ENCODE measurements at places on chromosomes 5 and 9.

GRCh38 chr5:180618829-180619562 lies 27.7 kb upstream of the SCGB3A1 start:
- peak; percentile 24 for DNase-seq

DNA sequence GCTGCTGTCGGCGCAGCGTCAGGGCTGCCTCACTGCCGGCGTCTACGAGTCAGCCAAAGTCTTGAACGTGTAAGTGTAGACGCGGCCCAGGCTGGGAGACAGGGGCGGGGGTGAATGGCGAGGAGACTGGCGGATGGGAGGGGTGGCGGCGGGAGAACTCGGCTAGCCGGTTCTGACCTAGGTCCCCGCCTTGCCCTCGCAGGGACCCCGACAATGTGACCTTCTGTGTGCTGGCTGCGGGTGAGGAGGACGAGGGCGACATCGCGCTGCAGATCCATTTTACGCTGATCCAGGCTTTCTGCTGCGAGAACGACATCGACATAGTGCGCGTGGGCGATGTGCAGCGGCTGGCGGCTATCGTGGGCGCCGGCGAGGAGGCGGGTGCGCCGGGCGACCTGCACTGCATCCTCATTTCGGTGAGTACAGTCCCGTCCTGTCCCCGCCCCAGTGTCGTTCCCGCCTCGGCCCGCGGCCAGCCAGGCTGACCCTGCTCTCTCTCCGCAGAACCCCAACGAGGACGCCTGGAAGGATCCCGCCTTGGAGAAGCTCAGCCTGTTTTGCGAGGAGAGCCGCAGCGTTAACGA lies 745 bp downstream of the GADD45G start:
- peak; percentile 60 for DNase-seq

DNA sequence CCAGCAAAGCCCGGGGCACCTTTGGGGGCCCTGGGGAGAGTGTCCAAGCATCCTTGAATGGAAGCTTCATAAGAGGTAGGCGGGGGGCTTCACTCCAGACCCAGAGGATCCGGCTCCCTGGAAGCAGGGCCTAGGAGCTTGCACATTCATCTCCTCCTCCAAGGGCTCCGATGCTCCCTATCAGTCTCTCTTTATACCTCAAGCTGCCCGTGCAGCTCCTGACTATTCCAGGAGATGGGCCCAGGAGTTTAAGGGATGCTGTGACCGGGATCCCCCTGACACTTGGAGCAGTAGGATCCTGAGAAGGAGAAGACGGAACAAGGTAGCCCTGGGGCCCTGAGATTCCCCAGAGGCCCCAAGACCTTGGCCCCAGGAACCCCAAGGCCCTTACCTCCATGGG lies 25.9 kb downstream of the CSF1R start:
- DNase-seq, result no peak

DNA sequence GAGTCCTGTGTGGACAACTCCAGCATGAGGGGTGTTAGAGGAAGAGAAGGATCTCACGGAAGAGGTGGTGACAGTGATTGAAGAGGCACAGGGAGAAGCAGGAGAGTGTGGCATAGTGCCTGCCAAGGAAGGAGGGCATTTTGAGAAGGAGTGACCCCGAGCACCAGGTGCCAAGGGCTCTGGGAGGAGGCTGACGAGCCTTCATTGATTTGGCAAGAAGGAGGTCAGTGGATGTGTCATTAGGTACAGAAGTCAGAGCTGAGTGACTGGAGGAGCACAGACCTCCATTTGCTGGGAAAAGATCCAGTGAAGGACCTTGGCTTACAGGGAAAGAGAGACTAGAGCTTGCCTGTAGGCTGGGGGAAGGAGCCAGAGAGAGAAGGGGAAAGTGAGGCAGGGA lies 70.3 kb upstream of the ANGPTL2 start:
- no peak for DNase-seq

- no peak for DNase-seq
Observed at GRCh38 chr9:113486327-113486726, 22.8 kb downstream of the RGS3 start.

DNA sequence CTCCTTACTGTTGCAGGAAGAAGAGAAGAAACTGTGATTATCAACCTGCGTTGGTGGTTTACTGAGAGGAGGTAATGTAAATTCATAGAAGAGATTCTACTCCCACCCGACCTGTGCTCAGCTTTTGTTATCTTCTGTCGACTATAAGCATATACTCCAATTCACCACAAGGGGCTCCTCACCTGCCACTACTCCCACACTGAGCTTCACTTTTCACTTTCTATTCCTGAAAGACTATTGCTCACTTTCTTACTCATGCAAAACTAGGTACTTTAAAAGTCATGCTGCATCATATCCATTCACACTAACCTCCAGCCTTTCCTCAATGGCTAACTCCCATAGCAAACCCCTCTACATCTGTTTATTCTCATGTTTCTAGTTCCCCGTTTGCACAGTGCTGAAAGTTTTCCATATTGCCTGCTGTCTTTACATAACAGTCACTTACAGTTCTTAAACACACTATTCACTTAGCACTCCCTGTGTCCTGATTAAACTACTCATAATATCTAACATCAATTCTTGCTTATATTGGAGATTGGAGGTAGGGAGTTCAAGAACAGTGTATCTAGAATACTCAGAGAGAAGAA lies 1062.6 kb downstream of the NR2F1-AS1 start:
- no peak for DNase-seq

DNA sequence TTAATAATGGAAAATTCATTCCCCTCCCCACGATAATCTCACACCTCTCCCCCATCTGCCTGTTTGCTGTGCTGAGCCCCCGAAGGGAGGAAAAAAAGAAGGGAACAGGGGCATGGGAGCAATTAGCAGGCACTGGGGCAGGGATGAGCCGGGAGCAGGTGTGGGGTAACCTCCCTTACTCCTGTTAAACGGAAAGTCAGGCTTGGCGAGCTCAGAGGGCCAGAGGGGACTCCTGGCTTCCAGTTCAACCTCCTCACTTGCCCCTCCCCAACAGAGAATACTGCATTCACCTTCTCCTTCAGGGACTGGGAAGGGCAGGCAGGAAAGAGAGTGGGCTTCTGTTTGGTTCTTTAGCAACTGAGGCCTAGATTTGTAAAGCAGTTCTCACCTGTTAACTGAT lies 1.6 kb downstream of the AFAP1L1 start:
- no peak for DNase-seq

DNA sequence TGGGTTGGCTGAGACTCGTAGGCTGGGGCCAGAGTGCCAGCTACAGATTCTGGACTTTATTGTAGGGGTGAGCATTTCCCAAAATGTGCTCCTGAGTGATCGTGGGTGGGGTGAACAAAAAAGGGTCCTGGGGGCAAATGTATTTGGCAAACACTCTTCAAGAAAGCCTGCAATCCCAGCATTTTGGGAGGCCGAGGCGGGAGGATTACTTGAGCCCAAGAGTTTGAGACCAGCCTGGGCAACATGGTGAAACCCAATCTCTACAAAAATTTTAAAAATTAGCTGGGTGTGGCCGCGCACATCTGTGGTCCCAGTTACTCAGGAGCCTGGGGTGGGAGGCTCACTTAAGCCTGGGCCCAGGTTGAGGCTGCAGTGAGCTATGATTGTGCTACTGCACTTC lies 55.5 kb upstream of the CDKN2AIPNL start:
- no peak for DNase-seq

GRCh38 chr5:2996248-2996647 lies 244.8 kb upstream of the IRX2 start:
- DNase-seq, result no peak

DNA sequence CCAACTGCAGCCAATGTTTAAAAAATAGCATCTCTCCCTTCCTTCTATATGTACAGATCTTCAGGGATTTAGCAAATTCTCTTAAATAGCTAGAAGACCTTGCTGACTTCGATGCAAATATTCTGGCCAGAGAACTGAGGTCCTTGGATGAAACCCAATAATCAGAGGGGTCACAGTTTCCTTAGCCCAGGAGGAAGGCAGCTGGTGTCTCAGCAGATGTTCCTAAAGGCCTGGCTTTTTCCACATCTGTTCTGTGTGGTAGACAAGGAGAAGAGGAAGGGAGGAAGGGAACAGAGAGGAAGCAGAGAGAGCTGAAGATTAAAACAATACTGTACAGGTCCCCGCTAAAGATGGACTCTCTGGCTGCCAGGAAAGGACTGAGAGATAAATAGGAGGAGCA lies 33.1 kb downstream of the BOD1 start:
- no peak for DNase-seq

- DNase-seq, result no peak
Observed at GRCh38 chr5:132190161-132190817, 37.4 kb downstream of the P4HA2 start.

GRCh38 chr9:129487658-129488483 lies 133.0 kb downstream of the C9orf50 start:
- DNase-seq, result peak; percentile 64

GRCh38 chr5:66511491-66511890 lies 84.7 kb upstream of the MAST4 start:
- DNase-seq, result no peak

DNA sequence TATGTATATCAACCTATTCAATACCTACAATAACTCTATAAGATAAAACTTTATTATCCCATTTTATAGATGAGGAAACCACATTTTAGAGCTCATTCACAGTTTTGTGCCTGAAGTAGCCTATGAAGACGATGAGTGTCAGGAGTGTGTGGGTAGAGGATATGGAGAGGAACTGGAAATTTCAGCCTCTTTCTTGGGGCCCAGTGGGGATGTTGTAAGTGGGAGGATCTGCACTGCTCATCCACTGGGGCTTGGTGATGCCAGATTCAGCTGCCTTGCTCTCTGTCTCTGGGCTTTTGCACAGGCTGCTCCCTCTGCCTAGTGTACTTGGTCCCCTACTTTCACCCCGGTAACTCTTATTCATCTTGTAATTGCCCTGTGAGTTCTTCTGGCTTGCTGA lies 194.7 kb downstream of the SREK1 start:
- no peak for DNase-seq

DNA sequence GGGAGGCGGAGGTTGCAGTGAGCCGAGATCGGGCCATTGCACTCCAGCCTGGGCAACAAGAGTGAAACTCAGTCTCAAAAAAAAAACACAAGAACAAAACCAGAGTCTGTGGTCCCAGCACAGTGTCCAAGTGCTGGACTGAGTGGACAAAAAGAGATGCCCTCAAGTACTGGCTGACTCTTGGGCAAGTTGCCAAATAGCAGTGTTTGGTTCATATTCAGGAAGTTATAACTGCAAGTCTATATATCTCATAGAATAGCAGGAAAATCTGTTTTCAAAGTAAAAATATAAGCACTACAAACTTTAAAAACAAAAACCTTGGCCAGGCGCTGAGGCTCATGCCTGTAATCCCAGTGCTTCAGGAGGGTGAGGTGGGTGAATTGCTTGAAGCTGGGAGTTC lies 7.3 kb downstream of the HABP4 start:
- no peak for DNase-seq

- no peak for DNase-seq
Observed at GRCh38 chr5:114859438-114859735, 310.3 kb downstream of the TRIM36 start.

DNA sequence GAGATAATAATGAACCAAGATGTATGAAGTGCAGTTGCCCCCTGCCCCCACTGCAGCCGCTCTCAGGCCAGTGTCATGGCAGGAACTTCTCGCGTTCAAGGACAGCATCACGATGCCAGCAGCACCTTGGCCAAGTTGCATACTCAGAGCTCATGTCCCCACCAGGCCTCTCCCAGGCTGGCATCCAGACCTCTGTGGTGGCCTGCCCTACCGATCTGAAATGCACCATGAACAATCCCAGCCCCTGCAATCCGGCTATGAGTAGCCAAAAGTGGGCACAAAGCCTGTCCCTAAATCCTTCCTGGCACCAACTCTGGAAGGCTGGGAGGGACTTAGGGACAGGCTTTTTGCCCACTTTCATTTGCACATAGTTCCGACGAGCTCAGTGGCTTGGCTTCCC lies 140.9 kb downstream of the PAX5 start:
- DNase-seq, result no peak

GRCh38 chr9:92173318-92173717 lies 58.1 kb upstream of the SPTLC1 start:
- DNase-seq, result no peak

GRCh38 chr5:12193536-12193935 lies 289.3 kb upstream of the CTNND2 start:
- DNase-seq, result no peak

GRCh38 chr5:57853929-57854697 lies 371.5 kb upstream of the ACTBL2 start:
- no peak for DNase-seq

DNA sequence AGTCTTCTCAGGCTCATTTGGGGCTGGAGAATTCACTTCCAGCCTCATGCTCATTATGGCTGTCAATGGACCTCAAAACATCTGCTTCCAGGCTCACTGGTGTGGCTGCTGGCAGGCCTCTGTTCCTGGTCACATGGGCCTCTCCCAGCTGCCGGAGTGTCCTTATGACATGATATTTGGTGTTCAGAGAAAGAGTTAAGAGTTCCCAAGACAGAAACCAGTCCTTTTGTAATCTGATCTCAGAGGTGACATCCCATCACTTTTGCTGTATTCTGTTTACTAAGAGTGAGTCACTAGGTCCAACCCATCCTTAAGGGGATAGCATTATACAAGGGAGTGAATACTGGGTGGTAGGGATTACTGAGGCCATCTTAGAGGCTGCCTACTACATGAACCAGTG lies 104.6 kb downstream of the CACNA1B start:
- no peak for DNase-seq

- DNase-seq, result no peak
Observed at GRCh38 chr5:77310494-77311213, 100.2 kb downstream of the PDE8B start.

DNA sequence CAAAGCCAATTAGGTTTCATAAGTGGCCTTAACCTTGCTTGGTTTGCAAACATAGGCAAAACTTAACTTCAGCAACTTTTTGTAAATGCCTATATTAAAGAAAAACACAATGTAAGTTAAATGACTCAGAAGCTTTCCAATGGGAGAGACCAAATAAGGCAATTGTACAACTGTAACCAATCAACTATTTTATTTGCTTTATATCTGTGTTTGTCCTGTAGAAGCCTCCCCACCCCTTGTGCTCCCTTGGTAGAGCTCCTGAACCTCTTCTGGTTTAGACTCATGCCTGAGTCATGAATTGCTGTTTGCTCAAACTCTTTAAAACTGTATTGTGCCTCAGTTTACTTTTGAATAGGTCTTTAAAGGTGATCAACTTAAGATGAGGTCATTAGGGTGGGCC lies 3.0 kb upstream of the C1QTNF3 start:
- no peak for DNase-seq

DNA sequence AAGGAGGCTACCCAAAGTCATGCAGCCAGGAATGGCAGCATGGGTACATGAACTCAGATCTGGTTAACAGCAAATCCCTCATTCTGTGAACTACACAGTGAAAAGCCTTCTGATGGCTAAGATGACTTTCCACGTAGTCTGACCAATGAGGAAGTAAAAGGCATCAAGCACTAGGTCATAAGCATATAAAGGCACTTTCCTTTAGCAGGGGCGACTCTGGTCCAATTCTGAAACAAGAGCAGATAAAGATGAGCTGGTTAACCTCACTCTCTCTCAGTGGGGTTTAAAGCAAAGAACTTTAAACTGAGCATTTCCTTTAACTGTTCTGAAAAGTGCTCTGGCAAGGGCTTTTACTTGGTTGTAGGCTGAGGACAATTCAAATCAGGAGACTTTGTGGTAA lies 21.1 kb downstream of the PSMB7 start:
- DNase-seq, result no peak
